Activated naive CD8-positive, alpha-beta T cell treated with anti-CD3 and anti-CD28 coated beads, Interleukin-2, amount 50 U/mL, for 24 hours (primary cell): ENCODE measurements at places on chromosomes 11 and 22.

DNA sequence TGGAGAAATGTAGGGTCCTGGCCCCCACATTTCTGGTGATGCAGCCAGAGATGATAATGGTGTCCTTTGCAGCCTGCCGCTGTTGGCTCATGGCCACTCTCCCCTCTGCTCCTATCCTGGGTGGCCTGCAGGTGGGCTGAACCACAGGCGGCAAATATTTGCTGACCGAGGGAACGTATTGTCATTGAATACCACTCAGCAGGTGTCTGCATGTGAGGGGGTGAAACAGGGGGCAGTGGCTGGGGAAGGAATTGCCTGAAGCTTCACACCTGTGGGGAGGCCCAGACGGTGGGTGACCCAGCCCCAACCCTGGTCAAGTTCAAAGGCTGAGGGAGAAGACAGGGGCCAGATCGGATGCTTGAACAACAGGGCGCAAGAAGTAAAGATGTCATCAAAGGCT is 73.3 kb upstream of the WNT11 start:
- no peak for DNase-seq

GRCh38 chr11:25094085-25094802 is 597.4 kb downstream of the LUZP2 start:
- DNase-seq = no peak

GRCh38 chr11:61110255-61111049 is 8.2 kb downstream of the CD5 start:
- no peak for DNase-seq

GRCh38 chr22:21568347-21569075 is 997 bp downstream of the UBE2L3 start:
- DNase-seq = peak; percentile 27

- DNase-seq = no peak
Observed at GRCh38 chr11:10906521-10906920, 48.7 kb upstream of the ZBED5 start.

GRCh38 chr22:44824271-44824670 is 71.9 kb downstream of the ARHGAP8 start:
- DNase-seq = no peak

DNA sequence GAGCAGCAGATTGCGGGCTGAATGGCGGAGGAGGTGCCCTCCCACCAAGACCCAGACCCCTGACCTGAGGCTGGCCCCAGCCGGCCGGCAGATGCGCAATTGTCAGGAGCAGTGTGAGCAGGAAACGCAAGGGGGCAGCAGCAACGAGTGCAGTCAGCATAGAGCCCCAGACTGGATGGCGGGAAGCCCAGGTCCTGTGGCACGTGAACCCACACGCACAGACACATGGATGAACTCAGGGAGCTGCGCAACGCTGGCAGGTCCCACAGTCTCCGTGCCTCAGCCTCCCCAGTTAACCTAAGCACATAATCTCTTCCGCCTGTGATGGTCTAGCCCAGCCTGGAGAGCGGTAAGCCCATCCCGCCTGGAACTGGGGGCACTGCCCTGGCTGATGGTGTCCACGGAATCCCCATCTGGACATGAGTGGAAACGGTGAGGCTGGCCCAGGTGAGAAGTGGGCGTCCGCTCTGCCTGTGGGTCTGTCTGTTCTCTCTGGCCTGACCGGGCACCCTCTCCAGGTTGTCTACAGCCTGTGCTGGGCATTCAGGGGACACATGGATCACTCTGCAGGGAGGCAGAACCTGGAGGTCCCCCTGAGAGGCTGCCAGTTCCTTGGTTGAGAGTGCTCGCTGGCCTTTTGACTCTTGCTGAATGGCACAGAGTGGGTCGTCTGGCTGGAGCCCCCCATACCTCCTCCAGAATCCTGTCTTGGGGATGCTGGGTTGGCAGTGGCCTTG is 626 bp upstream of the TBX10 start:
- DNase-seq = peak; percentile 66

DNA sequence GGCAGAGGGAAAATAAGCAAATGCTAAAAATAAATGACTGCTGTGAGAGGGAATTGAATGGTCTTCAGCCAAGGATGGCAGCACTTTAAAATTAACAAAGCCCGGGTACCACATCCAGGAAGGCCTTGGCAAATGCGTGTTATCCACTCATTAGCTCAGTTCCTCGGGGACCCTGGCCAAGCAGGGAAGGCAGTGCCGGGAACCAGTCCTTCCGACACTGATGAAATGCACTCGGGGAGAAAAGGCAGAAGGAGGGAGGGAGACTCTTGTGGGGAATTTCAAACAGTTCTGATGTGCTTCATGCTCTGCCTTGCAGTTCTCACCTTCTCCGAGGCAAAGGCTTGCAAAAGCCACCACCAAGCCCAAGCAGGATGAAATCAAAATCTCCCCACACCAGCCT is 38.3 kb downstream of the CLPB start:
- no peak for DNase-seq

DNA sequence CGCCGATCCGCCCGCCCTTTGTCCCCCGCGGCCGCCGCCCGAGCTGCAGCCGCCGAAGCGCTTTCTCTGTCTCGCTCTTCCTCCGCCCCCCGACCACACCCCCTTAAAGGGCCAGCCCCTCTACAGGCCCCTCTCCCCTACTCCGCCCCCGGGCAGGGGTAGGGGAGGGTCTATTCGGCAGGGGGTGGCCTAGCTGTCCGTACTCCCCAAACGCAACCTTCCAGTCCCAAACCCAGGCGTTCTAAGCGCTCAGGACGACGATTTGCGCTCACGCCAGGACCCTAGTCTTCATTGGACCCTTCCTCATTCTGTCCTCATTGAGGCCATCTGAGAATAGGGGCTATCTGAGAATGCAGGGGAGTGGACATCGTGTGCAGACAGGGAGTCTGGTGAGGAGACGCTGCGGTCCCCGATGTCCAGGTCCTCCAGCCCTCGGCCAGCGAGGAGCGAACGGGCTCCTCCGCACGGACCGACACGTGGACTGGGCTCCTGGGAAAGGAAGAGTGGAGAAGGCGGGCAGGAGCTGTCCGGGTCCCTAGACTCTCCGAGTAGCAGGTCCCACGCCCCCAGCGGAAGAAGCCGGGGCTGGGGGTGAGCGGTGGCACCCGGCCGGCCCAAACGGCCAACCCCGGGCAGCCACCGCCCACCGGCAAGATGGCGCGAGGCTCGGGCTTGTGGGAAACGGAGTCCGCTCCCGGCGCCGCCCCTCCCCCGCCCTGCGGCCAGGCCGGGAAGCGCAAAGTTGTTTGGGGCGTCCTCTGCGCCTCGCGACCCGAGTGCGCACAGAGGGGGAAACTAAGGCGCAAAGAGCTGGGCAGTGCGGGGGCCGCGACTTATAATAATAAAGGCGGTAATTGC is at the start of gene PPP1R14B:
PPP1R14B (minus strand) TSS at position 73 of the 858 bp plus-strand sequence. CDS start 270 bp downstream, outside the sequence.
- peak; percentile 87 for DNase-seq

- no peak for DNase-seq
Observed at GRCh38 chr22:49040754-49041467, 786.8 kb downstream of the BRD1 start.

GRCh38 chr11:67024410-67024809 is 1.5 kb downstream of the SYT12 start:
- DNase-seq = peak; percentile 60

GRCh38 chr11:12264361-12264760 is 113.0 kb upstream of the PARVA start:
- no peak for DNase-seq

DNA sequence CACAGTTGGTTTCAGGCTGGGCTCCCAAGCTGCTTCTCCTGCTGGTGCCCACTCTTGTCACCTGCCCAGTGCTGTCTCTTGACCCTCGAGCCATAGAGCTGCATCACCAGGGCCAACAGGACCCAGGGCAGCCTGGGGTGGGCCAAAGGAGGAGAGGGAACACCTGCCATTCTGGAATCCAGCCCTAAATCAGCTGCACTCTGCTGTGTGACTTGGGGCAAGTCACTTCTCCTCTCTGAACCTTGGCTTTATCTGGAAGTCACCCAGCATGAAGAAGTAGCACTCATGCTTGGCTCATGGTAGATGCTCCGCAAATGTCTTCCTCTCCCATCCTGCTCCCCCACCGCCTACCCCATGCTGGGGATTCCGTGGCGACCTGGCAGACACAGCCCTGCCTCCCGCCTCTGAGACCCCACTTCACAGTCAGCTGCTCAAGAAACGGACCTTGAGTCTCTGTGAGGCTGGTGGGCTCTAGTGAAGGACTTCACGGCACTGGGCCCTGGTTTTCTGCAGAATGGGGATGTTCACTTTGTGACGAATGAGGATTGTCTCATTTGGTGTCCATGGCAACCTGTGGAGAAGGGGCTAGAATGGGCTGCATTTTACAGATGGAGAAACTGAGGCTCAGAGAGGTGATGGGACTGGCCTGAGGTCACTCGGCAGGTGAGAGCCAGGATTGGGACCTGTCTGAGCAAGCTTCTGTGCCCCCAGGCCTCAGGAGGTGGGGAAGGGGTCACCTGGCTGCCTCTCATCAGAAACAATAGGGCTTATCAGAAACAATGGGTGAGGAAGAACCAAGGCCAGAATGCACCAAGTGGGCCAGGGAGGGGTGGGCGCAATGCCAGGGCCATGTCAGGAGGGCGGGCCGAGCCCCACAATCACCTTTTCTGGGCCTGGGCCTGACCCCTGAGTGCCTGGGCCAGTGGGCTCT is 12.4 kb downstream of the EMID1 start:
- no peak for DNase-seq

DNA sequence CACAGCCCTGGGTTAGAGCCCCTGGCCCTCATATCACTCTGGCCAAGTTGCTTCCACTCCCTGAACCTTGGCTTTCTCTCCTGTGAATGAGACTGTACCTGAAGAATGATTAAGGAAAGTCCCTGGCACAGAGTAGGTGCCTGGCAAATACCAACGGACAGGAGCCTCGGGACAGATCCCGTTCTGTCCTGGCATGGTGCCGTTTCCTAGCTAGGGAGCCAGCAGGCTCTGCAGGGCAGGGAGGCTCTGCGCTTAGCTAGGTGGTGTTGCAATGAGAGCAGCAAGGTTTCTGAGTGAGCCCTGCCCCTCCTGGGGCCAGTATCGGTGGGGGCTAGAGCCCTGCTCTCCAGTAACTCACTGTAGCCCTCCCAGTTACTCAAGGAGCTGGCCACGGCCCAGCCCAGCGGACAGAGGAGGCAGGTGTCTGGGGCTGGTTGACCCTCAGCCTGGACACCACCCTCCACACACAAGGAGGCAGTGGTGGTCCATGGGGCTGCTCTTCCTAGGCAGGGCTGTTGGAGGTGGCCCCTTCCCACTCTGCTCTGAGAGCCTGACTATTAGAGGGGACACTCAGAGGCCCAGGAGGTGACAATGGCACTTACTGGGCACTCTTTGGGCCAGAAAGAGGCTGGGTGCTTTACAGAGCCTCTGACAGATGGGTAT is 74.4 kb downstream of the NFAM1 start:
- no peak for DNase-seq

DNA sequence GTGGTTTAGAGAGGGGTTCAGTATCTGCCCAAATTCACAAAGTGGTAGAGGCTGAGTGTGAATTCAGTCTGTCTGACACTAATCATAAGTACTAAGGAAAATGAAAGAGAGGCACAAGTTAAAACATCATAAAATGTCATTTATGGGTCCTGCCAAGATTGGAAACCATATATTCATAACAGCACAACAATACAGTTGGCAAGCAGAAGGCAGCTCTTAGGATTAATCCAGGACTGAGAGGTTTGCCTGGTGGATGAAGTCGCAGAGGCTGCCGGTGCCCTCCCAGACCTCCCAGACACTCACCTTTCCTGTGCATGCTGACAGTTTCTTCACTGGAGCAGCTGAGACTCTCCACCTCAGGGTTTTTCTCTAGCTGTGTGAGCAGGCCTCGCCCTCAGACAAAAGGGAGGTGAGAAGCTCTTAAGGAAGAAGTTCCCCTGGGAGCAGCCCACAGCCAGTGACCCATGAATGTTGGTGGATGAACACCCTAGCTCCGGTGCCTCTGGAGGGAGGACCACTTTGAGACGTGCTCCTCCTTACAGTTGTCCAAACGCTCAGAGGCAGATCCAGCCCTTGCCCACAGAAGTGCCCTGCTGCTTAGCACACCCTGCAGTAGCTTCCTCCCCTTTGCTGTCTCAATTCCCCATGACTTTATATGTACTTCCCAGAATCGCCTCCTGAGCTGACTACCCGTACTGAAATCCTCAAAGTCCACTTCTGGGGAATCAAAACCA is 43.7 kb downstream of the MAML2 start:
- no peak for DNase-seq

DNA sequence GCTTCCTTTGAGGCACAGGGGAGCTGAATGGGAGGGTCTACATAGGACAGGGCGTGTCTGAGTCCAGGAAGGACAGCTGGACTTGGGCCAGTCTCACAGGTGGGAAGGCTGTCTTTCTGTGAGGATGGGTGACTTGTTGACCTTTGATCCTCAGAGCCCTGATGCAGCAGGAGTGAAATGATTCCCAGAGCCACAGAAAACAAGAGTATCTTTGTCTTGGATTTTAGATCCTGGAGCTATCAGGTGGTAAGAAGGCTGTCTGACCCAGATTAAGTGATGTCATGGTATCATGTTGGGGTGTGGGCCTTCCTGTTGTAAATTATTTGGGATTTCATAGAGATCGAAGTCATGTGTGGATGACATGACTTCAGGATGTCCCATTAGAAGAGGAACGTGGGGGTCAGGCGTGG is 15.0 kb downstream of the PTPRJ start:
- DNase-seq = no peak

GRCh38 chr22:47839595-47840227 is 1077.3 kb downstream of the TBC1D22A start:
- DNase-seq = no peak

DNA sequence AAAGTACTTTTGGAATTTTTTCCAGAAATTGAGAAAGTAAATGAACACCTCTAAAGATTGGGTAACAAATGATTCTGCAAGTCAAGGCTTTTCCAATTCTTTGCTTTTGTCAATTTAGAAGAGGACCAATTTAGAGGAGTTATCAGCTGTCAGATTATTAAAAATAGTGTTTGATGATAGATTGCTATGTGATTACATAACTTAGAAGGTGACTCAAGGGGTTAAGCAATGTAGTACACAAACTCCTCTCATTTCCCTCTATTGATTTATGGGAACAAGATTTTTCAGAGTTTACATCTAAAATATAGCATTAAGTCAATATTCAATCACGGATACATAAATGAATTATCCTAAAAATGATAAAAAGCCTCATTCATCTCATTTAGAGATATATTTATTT is 70.3 kb downstream of the INSC start:
- DNase-seq = no peak

DNA sequence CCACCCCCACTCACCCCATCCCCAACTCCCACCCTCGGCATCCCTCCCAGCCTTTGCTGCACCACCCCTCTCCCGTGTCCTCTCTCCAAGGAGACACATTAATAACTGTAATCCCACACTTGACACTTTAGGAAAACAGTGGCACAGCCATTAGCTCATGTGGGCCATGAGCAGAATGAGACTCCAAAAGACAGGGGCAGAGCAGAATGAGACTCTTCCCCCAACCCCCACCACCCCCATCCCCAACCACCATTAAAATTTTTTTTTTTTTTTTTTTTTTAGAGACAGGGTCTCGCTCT is 6.2 kb upstream of the SLCO2B1 start:
- no peak for DNase-seq

GRCh38 chr22:18078329-18079041 is 695 bp downstream of the PEX26 start:
- peak; percentile 65 for DNase-seq

GRCh38 chr11:62245271-62245753 is 3.3 kb downstream of the SCGB1D2 start:
- DNase-seq = peak; percentile 15

GRCh38 chr11:125425601-125426000 is 70.5 kb downstream of the FEZ1 start:
- no peak for DNase-seq

GRCh38 chr11:124036666-124037065 is 4.5 kb downstream of the OR10G7 start:
- DNase-seq = no peak

GRCh38 chr11:74182635-74183034 is 11.5 kb downstream of the PPME1 start:
- no peak for DNase-seq
